ENCODE measurements at places on chromosomes 1 and 21. TPM values are rescaled to one million over a fixed set of nuclear protein-coding genes. Genes with fewer than 3 reads are reported as not detected.

Gene TMPRSS3
- not detected for total RNA-seq

Gene RUNX3
- total RNA-seq, result 5.5 TPM

Gene RUNX1
- 18.0 TPM for total RNA-seq

Gene HPCA
- total RNA-seq, result not detected

Gene TAL1
- 0.10 TPM for total RNA-seq

Gene LRRC71
- total RNA-seq, result not detected

Gene LAPTM5
- total RNA-seq, result 1.5 TPM

Gene OPRD1
- 0.03 TPM for total RNA-seq

Gene ARHGEF10L
- 6.7 TPM for total RNA-seq

Gene LRRC39
- total RNA-seq, result not detected

Gene ATP1A4
- total RNA-seq, result not detected

Gene ADSS2
- total RNA-seq, result 53.1 TPM

- DNase-seq, result no peak
Measured at GRCh38 chr1:165057956-165058355, 298.6 kb downstream of the LMX1A start.

DNA sequence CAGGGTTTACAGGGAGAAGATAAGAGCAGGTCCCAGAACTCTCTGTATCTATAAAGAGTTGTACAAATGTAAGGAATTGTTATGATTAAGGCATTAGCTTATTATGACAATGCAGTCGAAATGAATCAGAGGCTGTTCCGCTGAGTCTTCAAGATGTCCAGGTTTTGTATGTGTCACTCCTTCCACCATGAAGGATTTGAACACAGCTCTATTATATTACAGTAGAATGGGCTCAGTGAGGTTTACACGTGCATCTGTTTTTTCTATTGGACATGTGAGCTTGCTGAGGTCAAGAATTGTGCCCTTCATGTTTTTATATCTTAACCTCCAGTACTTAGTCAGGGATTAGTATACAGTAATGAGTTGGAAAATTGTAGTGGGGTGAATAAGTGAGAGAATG is 86.3 kb downstream of the MPZL1 start:
- peak; percentile 82 for DNase-seq

- DNase-seq, result no peak
Measured at GRCh38 chr1:21314743-21315396, 24.6 kb upstream of the ECE1 start.

DNA sequence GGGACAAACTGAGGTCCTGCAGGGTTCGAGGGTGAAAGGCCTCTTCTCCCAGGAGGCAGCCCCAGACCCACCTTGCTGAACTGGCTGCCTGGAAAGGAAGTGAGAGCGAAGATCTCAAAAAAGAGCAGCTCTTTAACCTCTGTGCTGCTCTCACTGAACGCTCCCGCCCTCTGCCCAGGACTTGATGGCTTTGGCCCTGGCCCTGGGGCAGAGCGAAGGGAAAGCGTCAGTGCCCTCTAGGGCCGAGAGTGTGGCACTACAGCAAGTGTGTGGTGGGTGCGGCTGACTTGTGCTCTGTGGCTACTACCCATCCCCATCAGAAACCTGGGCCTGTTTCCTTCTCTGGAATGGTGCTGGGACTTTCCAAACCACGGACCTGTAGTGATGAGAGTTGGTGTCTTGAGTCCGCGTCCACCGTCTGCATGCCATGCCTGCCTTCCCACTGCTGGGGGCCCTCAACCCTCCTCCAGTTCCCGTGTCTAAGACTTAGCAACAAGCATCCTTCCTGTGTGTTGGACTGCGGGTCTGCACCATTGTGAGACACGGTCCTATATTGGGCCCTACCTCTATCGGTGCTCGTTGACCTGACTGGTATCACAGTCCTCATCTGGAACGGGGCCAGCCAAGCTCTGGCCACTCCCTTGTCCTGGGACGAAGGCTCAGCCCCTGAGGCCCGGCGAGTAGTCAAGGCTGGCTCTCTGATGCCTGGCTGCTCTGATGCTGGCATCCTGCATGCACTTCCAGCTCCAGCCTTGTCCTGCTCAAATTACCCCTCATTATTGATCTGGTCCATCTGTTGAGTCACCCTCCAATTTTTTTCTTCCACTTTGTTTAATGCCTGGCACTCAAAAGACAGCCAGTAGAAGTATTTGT is 180.3 kb downstream of the DISC1 start:
- peak; percentile 45 for DNase-seq

DNA sequence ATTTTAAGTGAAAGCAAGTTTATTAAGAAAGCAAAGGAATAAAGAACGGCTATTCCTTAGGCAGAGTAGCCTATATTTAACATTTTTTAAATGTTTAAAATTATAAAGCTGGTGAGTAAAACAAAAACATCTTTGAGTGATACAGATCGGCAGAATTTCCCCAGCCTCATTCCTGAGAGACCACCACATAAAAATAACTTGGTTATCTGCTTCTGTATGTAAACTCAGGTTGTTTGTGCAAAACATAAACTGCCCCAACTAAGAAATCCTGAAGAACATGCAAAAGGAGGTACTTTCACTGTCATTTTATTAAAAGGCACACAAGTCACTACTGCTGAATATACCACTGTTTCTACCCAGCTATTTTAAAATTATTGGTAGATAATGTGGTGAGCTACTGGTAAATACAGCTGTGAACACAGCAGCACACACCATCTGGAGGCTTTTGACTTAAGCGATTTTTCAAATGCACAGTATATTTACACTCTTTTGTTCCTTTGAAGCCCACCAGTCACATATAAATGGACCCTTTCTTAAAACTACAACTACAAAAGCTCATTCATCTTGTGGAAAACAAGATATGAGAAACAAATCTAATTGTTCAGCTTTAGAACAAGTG is 119.3 kb downstream of the RERE start:
- DNase-seq, result no peak

- DNase-seq, result no peak
Measured at GRCh38 chr1:175817445-175817844, 74.0 kb upstream of the TNR start.

DNA sequence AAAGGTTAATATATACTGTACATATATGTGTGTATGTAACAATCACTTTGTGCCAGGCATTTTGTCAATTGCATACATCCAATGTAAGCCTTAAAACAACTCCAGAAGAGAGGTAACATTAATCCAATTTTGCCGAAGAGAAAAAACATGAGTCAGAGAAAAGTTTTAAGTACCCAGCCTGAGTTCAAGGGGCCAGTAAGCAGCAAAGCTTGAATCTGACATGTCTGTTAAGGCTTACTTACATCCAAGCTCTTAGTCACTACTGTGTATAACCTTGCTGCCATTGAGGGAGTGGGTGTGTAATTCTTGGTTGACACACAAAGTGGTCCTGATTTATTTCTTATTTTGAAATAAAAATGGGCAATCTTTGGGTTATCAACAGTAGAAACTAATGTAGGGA is 360.4 kb upstream of the LYPLAL1 start:
- peak; percentile 55 for DNase-seq

- DNase-seq, result no peak
Measured at GRCh38 chr21:43728154-43728466, 9.2 kb downstream of the PDXK start.

- no peak for DNase-seq
Measured at GRCh38 chr1:198909973-198910372, 271.1 kb downstream of the PTPRC start.

- DNase-seq, result no peak
Measured at GRCh38 chr1:184661801-184662200, 92.9 kb downstream of the EDEM3 start.

GRCh38 chr1:19414515-19415121 is 70.7 kb downstream of the CAPZB start:
- DNase-seq, result no peak

GRCh38 chr1:154697710-154698109 is 89.7 kb upstream of the ADAR start:
- DNase-seq, result peak; percentile 78

DNA sequence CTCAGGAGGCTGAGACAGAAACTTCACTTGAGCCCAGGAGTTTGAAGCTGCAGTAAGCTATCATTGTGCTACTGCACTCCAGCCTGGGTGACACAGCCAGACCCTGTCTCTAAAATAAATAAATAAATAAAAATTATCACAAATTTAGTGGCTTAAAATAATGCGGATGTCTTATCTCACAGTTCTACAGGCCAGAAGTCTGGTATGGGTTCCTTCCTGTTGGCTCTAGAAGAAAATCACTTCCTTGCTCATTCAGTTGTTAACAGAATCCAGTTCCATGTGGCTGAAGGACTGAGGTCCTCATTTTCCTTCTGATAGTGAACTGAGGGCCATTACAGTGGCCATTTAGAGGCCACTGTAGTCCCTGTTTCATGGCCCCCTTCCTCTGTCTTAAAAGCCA is 94.6 kb upstream of the S1PR1 start:
- DNase-seq, result no peak

DNA sequence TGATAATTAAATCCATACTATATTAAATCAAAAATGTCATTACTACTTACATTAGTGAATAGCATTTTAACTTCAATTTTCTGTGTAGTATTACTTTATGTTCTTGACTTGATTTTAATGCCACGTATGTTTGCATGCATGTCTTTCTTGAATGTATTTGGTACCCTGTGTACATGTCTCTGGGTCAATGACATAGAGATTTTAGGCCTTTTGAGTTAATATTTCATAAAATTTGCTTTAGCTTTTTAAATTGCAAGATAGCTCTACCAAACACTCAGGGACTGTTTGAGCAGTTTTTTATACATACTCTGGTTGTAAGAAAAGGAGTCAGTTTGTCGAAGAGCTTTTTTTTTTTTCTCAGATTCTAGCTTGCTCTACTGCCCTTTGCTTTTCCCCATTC is 1.5 kb downstream of the MLLT11 start:
- DNase-seq, result no peak

DNA sequence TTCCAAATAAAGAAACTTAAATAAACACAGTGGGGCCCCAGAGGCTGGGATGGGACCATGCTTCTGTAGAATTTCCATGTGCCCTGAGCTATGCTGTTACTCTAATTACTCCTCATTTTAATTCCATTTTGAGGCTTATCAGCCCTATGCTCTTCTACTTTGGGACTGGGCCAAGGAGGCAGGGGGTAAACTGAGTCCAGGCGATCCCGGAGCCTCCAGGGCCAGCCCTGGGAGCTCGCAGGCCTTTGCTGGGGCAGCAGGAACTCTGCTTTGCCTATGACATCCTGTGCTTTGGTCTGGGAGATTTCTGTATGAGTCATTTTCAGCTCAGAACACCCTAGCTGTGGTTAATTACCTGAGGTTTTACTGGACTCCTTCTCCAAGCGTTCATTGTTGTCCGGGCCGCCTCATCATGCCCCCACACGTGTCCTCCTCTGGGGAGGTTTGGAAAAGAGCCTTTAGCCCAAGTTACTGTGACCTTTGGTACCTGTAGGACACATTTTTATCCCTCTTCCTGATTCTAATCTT is 95.7 kb downstream of the RHOU start:
- DNase-seq, result peak; percentile 77

DNA sequence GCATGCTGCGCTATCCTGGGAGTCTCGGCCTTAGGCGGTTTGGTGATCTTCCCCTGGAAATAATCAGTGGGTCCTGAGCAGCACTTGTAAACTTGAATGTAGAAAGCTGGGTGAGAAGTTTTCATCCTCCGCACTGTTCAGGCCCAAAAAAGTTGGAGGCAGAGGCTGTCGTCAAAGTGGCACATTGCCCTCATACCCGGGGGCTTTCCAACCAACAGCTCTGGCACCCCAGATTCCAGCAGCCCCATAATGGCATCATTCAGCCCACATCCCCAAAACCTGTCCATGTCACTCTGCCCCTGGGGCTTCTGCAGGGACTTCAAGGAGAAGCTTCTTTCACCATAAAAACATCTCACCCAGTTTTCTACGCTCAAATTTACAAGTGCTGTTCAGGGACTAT is 59.3 kb downstream of the TOR1AIP2 start:
- DNase-seq, result no peak

- no peak for DNase-seq
Measured at GRCh38 chr1:89611721-89612120, 21.2 kb upstream of the LRRC8C start.

DNA sequence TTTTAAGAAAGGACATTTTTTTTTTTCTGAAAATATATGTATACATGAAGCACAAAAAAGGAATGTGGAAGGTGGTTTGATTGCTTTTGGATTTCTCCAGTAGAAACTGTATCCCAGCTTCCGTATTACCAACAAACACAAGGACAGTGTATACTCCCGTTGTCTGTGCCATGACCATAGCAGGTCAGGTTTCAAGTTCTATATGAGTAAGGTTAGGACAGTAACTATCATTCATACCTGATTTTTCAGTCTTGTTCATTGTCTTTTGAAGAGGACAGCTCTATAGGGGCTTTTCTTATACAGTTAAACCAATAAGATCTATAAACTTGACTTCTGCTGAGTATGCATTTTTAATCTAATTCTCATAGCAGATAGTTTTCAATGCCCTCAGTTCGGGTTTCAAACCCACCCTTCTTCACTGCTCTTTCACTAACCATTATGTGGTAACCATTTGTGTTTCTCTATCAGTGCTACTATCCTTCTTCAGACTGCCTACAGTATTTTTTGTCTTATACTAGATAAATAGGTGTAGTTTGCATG is 19.6 kb downstream of the UBAP2L start:
- no peak for DNase-seq

GRCh38 chr1:23544444-23545389 is 13.7 kb upstream of the E2F2 start:
- DNase-seq, result peak; percentile 66

DNA sequence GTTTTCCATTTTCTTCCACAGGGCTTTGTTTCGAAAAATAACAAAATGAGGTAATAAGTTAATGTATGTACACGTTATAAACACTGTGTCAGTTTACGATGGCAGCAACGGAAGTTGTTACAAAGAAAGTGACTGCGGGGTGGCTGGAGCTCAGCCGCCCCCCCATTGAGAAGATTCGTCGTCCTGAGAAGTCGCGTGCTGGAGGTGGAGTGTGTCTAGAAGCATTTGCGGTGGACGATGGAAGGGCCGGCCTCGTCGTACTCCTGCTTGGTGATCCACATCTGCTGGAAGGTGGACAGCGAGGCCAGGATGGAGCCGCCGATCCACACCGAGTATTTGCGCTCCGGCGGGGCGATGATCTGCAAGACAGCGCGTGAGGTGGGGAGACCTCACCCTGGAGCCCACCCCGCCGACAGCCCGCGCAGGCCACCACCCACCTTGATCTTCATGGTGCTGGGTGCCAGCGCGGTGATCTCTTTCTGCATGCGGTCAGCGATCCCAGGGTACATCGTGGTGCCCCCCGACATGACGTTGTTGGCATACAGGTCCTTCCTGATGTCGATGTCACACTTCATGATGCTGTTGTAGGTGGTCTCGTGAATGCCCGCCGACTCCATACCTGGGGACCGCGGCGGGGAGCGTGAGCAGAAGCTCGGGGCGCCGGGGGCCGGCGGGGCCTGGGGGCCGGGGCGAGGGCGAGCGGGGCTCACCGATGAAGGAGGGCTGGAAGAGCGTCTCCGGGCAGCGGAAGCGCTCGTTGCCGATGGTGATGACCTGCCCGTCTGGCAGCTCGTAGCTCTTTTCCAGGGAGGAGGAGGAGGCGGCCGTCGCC is 2.4 kb downstream of the ACTA1 start:
- no peak for DNase-seq

GRCh38 chr21:20169812-20170576 is 828.2 kb upstream of the NCAM2 start:
- no peak for DNase-seq

GRCh38 chr1:198417039-198417438 is 123.4 kb downstream of the ATP6V1G3 start:
- no peak for DNase-seq

Data from HT1080 (cell line).